Osteoblast (primary cell): ENCODE measurements at places on chromosomes 11 and 22.

- peak; percentile 92 for DNase-seq
Measured at GRCh38 chr22:31244046-31244942, 32.2 kb downstream of the LIMK2 start.

DNA sequence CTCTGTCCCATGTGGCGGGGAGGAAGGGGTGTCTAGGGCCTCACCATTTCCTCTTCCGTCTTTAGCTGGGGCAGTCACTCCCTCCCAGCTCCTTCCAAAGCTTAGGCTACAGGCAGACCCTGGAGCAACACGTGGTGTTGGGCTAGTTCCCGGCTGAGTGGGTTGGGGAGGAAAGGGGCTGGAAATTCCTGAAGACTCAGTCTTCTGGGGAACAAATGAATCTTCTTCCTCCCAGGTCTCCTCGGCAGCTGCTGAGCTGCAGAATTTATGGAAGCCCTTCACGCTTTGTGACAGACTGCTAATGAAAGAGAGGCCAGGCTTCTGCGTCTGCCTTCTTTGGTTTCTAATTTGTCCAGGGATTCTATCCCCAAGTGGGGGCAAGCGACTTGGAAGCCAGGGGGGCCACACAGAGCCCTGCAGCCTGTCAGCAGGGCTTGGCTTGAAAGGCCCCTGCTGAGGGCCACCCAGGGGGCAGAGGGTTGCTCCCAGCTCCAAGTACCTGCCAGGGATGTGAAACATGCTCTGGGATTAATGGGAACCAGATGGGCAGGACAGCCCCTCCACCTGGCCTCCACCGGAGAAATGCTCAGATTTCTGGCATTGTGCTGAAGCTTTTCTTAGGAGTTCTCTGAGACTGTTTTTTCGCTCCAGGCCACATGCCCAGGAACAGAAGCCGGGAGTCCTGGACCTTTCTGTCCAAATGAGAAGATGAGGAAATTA lies 123.1 kb downstream of the PKNOX2 start:
- no peak for DNase-seq

DNA sequence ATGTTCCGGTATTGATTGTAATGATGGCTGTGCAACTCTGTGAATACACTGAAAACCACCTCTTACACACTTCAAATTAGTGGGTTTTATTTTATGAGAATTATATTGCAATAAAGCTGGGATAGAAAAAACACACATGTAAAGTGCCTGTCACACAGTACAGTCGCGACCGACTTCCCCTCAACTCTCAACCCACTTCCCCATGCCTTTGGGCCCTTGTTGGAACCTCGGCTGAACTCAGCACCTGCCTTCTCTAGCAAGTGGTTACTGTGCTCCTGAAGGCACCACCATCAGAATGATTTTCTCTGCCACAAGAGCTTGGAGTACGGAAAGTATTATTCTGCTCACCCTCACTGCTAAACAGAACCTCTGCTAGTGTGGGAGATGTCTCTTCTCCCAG lies 13.5 kb downstream of the KCNJ1 start:
- DNase-seq: no peak

DNA sequence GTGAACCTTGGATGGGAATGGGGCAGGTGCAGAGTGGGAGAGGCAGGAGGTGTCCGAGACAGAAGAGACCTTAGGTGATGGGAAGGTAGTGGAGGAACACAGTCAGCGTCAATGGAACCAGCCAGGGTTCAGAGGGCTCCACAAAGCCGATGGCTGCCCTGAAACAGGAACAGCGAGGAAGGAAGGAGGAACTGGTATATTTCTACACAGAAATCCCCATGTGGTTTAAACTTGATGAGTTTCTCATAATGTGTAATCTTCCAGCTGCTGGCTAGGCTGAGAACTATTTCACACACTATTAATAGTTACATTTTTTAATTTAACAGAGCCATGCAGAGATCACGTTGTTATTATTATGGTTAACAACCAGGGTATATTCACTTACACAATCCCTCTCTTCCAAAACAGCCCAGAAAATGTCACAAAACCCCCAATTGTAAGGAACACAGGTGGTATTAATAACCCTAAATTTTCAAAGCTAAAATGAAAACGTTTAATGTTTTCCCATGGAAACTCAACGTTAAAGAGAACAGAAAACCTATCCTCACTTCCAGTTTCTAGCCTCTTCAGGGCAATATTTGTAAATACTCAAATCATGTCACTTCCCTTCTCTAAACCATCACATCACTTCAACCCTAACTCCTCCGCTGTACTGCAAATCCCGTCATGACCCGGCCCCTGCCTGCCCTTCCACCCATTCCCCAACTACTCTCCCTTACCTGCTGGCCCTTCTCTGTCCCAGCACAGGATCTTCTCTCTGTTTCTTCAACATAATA lies 74.5 kb upstream of the ARFGAP3 start:
- DNase-seq: peak; percentile 79
